ENCODE measurements at places on chromosomes 7 and 10. TPM values are rescaled to one million over a fixed set of nuclear protein-coding genes. Genes with fewer than 3 reads are reported as not detected.

The LRIT1 gene
- polyA plus RNA-seq: not detected

- DNase-seq: peak; percentile 96
Measured at GRCh38 chr10:103145860-103146466, 47.1 kb downstream of the NT5C2 start.

The HERC4 gene
- polyA plus RNA-seq: 60.2 TPM

DNA sequence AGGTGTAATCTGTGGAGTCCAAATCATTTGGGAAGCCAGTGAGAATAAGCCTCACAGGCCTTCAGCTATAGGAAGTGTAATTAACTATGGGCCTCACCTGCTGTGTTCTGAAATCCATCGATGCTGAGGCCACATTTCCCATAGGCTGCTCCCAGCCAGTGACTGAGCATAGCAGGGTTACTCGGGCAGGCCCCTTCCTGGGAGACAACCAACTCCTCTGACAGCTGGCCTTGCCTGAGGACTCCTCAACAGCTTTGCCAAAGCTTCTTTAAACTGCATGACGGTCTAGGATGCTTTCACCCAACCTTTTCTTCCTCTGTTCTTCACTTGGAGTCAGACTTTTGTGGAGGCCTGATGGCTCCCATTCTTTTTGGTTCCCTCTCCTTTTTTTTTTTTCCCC is 63.8 kb upstream of the SMNDC1 start:
- no peak for DNase-seq

The CC2D2B gene
- 0.35 TPM for polyA plus RNA-seq

DNA sequence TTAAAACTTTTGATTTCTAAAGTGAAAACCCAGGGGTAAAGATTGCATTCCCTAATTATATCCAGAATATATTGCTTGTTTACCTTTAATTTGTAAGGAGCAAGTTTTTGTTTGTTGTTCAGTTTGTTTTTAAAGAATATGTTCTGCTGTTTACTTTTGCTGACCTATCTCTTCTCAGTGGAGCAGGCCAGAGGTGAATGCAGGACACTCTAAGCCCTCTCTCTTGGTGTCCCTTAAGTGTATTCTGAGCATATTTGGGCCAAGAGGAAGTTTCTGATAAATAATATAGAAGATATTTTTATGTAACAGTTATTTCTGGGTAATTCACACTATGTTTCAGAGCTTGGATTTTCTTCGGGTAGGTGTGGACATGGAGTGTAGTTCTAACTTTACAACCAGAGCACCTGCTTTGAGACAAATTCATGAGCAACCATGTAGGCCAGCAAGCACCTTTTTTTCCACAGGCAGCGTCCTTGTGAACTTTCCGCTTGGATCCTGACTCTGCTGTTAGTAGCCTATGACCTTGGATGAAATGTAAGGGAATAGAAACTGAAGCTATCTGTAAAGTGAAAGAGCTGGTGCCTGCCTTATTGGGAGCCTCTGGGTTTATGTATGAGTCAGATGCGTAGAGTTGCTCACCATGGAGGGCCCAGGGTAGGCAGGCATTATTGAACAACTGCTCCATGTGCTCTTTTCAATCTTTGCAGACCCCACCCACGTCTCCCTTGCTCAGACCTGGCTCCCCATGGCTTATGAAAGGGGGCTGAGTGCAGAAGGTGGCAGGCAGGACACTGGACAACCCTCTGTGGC is 16.1 kb downstream of the OGDH start:
- no peak for DNase-seq

The GARIN1A gene
- 0.83 TPM for polyA plus RNA-seq

DNA sequence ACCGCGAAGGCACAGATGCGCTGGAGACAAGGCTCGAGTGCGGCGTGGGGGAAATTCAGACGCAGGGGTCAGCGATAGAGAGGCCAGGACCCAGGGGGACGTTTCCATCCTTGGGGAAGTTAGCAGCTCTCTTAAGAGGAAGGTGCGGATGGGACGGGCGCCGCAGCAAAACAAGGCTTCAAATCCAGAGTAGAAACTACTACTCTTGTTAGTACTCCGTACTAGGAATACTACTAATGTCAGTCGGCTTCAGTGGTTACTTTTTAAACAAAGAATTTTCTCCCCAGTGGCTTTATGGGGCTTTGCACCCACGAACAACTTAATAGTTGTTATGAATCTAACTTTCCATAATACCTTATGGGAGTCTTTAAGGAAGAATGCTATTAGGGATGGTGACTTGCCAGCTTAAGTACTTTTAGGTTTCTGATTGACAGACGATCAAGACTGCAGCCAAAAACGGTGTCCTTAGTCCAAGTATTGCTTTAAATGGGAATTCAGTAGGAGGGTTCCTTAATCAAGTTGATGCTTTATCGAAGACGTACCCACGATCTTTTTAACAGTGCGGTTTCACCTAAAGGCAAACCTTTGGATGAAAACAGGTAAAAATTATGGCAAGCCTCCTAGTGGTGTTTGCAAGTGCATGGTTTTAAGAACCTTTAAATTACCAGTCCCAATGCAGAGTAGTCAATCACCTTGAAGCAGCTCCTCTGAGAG is 812 bp upstream of the IDE start:
- no peak for DNase-seq

- no peak for DNase-seq
Measured at GRCh38 chr10:4333459-4333894, 492.5 kb upstream of the AKR1E2 start.

DNA sequence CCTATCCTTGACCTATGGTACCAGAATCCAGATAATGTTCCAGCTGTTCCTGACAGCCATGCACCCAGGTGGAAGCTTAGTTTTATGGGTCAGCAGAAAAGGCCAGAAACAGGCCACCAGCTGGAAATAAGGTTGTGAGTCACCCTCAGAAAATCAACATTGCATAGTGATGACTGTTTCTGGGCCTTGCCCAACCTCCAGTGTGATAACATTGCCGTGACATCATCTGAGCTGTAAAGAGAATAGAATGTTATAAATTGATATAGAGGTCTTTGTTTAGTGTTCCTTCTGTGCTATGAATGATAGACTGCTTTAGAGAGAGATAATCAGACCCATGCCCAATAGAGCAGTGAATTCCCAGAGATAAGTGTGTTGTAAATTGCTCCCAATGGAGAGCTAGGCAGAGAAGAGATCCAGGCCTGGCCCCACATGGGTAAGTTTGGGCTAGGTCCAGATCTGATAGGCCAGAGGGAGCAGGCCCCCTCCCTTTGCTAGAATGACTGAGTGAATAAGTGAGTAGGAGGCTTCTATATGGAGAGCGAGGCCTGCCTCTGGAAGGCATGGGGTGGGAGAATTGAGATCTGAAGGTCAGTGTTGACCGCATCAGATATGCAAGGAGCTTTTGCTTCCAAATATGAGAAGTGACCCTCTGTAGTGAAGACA is 14.2 kb upstream of the HPS1 start:
- peak; percentile 59 for DNase-seq

DNA sequence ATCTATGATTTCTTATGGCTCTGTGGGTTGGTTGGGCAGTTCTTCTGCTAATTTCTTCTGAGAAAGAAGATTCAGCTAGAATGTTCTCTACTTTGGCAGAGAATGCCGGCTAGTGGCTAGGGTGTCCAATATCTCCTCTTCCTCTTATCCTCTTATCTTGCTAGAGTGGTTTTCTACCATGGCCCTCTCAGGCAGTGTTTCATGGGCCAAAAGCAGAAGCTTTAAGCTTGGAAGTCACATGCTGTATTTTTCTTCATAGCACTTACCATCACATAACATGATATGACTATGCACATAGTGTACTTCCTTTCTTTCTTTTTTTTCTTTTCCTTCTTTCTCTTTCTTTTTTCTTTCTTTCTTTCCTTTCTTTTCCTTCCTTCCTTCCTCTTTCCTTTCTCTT is 140.0 kb downstream of the ITGB8 start:
- peak; percentile 48 for DNase-seq

DNA sequence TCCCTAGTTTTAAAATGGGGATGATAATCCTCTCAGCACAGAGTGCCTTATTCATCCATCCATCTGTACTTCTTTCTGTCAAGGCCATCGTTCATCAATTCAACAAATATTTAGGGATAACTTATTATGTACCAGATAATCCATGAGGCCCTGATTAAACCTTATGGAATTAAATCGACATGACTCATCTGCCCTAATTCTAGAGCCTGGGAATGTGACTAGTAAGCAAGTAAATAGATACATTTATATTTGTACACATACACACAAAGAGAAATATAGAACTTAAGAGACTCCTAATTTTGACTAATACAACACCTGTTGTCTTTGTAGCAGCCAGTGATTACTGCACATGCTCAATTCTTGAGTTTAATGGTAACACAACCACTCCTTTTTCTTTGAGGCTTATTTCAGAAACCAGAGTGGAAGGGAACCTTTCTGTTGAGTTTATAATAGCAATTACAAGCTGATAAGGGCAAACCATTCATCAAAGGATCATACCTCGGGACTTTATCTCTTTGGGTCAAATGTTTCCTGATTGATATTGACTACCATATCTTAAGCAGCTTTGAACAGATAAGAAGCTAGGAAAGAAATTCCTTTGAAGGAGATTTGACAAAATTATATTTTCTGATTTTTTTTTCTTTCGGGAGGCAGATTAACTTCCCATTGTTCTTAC is 122.7 kb downstream of the ARID5B start:
- no peak for DNase-seq

DNA sequence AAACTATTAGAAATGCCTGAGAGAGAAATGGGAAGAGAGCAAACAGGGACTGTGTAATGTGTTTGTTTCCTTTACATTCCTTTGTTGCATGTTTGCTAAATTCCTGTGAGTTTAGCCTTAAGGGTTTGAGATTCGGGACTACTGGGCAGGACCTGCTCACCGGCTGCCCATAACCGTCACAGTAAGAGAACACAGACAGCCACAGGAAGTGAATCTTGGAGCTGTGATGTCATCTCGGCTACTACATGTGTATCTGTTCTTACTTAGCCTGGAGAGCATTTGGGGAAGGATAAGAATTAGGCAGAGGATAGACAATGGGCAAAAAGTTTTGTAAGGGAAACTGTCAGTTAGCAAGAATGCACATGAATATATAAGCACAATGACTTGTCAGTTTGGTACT is 485.1 kb upstream of the KLF6 start:
- no peak for DNase-seq

The ZP3 gene
- polyA plus RNA-seq: not detected

GRCh38 chr10:93097386-93097785 is 23.7 kb downstream of the CYP26A1 start:
- DNase-seq: no peak

The KIAA1217 gene
- polyA plus RNA-seq: 8.9 TPM

The CCNY gene
- 79.9 TPM for polyA plus RNA-seq
